ENCODE measurements at places on chromosomes 2 and 18.

GRCh38 chr2:229176136-229176535, 95.0 kb downstream of the PID1 start:
- no peak for DNase-seq

GRCh38 chr2:45340318-45340717, 270.7 kb downstream of the SRBD1 start:
- no peak for DNase-seq

DNA sequence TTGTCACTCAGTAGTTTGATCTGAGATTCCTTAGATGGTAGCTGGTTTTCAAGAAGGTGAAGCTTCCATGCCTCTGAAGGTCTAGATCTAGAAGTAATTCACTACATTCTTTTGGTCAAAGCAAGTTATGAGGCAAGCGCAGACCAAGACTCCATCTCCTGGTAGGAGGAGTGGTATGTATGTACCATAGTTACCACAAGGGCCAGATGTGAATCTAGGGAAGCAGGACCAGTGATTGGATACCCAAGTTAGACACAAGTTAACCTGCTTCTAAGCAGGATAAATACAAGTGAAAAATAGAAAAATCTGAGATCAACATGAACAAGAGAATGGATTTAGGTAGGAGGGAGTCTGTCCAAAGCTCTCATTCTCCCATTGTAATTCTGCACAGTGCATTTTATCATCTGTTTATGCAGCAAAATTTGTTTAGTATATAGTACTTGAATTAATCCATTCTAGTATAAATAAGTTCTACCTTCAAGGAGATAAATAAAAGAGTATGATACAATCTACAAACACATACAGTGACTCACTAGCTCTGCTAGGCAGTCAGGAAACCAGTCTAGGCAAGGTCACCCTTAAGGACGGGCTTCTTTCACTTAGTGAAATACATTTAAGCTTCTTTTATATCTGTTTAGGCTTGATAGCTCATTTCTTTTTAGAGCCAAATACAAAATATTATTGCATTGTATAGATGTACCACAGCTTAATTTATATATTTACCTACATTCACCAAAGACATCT, 14.2 kb upstream of the DOCK10 start:
- no peak for DNase-seq

DNA sequence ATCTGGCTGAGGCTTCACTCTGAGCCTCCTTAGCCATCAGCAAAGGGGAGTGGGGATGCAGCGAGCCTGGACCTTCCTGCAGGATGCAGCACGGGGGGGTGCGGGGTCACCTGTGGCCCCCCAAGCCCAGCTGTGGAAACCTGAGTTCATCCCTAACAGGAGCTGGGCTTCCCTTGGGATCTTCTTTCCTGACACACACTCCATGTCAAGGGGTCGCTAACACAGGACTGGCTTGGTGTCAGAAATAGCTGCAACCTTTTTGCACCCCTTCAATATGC, 174.7 kb downstream of the RTP5 start:
- DNase-seq: no peak

DNA sequence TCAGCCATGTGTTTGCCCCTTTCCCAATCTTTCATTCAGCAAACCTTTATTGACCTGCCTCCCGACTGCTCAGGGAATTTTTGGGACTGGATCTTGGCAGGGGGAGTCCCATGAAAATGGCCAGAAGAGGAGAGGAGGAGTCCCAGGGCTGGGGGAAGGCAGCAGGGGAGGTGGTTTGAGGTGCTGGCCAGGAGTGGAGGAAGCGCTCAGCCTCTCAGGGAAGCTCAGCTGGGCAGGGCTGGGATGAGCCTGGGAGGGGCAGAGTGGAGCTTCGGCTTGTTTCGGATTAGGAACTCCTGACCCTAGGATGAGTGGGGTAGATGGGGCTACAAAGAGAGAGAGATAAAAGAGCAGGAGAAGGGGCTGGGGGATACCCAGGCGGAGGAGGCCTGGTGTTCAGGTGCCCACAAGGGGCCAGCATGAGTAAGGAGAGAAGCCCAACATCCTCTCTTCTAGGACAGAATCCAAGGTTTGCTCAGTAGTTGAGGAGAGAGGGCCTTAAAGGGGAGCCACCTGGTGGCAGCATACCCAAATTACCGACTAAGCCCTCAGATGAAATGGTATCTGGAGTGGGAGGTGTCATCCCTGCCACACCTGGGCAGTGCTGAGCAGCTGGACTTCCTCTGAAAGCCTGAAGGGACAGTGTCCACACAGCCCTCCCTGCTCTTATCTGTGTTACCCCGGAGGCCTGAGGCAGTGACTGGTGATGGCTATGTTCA, 91.1 kb downstream of the INHBB start:
- DNase-seq: no peak

DNA sequence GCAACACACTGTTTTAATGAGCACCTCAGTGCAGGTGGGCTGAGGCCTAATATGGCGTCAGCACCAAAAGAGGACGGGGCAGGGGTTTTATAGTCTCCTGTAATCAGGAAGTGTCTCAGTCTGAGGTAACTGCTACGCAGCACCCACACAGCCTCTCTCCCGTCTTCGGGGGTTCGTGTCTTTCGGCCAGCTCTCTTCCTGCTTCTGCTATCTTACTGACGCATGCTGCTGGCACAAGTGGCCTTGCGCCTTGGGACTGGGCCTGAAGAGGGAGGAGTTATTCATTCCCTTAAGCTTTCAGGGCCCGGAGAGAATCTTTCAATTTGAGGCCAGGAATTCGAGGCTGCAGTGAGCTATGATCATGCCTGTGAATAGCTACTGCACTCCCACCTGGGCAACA, 14.5 kb upstream of the PAPOLG start:
- DNase-seq: no peak

DNA sequence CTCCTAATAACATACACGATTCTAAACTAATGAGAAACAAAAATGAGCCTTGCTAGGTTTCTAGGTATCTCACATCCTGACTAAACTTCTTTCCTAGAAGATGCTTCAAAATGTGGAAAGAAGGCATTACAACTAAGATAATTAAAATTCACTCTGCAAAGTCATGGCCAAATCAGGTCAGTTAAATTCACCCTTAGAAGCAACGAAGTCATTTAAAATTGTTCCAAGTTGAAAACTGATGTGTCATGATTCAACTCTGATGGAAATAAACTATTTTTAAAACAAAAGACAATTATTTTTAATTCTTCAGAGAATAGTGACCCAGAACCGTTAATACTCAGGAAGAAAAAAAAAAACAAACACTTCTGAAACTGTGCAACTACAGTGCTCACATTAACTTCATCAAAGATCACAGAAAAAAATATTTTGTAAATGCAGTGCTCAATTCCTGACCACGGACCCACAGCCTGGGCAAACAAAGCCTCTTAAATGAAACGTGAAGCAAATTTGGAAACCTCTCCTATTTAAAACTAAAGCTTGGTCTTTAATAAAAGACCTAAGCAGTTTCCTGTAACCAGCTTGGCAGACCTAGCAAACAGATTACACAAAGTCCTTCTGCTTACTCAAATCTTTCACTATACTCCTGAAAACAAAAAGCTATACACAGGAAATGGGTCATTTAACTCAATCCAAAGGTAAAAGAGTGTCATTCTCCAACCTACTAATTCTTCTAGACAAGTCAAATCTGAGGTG, 39.0 kb downstream of the CHN1 start:
- DNase-seq: no peak

DNA sequence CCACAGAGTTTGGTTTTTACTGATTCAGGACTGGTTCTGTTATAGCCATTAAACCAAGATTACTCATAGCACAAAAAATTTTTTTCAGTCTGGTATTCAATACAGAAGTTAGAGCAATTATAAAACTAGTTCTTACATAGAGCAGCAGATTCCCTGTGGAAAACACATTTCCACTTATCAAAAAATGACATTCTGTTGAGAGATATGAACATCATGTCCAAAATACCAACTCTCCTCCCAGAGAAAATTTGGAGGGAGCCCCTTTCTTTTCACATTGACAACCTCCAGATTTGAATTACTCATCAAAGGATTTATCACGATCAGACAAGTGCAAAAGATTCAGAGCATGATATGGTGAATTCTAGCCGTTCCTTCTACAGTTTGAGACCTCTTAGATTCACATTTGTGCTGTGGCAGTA, 126.8 kb upstream of the SERPINE2 start:
- DNase-seq: no peak

GRCh38 chr2:174106736-174107135, 141.6 kb upstream of the SP3 start:
- DNase-seq: no peak

DNA sequence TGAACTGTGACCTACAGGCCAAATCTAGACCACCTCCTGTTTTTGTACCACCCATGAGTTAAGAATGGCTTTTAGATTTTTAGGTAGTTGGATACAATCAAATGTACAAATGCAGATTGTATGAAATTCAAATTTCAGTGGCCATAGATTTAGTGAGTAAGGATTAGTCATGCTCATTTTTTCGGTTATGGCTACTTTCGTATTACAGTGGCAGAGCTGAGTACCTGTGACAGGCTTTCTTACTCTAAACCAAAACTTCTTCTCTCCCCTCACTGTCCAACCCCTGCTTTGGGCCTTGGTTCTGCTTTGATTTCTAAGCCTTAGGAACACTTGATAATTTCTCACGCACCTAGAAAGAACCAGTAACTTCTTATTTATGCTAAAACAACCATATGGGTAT, 82.1 kb downstream of the CDC42EP3 start:
- DNase-seq: no peak

GRCh38 chr18:63907664-63908063, at the start of gene SERPINB10:
TSS of gene SERPINB10 (plus strand) at chr18:63907958. CDS start at chr18:63915511, 7,553 bp downstream.
- DNase-seq: no peak

- no peak for DNase-seq
These were observed 51.8 kb downstream of the COA5 start for GRCh38 chr2:98556344-98557033.

DNA sequence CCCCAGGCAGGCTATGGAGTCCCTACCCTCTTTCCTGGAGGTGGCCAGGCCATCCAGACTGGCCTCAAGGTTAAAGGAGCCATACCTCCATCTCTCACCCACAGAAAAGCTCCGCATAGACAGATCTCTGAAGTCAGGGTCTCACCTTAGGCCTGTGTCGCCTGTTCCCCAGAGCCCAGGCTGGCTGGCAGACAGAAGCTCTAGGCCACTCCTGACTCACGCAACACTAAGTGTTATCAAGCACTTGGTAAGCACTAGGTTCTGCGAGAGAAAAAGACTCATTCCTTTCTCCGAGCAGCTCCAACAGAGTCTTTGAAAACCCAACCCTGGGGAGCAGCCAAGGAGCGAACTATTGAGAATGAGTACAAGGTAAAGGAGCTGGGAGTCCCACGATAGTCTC, 6.1 kb downstream of the SMAD7 start:
- no peak for DNase-seq
